Coronary artery (tissue), 2 donors: ENCODE measurements at places on chromosomes 2 and 18.
A peak's percentile ranks its signal among the peaks of the same experiment; 100 is the strongest.

DNA sequence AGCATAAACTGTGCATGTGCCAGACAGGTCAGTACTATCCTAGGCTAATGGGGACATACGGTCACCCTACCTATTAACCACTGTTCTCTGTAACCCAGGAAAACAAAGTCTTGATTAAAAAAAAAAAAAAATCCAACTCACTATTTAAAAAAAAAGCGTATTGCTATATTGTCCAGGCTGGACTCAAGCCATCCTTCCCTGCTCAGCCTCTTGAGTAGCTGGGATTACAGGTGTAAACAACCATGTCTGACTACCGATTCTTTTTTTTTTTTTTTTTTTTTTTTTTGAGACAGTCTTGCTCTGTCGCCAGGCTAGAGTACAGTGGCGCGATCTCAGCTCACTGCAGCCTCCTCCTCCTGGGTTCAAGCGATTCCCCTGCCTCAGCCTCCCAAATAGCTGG is 11.6 kb downstream of the ATAD2B start:
- no peak for DNase-seq

DNA sequence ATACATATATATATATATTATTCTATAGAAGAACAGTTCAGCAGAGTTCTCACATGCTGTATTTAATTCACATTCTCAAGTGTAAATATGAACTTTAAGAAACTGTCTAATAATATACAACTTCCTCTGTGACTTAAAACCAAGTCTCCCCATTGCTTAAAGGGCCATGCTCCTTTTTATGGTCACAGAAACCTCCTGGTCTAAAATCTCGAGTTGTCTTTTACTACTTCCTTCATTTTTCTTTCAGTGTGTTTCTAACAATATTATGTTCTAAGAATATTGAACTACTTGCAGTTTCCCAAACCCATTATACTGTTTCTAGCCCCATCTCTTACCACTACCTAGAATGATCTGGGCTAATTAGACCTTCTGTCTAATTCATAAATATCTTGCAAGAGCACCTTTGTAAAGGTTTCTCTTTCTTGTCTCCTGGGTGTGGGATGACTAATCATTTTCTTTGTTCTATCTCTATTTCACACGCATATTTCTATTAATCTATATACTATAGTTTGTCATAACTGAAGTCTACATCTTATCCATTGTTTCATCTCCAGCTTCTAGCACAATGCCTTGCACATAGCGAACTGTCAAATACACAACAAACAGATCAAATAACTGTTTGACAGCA is 48.8 kb downstream of the ERBB4 start:
- DNase-seq = no peak

- DNase-seq = no peak
These were observed 21.4 kb downstream of the ANKRD30B start for GRCh38 chr18:14769381-14769780.

DNA sequence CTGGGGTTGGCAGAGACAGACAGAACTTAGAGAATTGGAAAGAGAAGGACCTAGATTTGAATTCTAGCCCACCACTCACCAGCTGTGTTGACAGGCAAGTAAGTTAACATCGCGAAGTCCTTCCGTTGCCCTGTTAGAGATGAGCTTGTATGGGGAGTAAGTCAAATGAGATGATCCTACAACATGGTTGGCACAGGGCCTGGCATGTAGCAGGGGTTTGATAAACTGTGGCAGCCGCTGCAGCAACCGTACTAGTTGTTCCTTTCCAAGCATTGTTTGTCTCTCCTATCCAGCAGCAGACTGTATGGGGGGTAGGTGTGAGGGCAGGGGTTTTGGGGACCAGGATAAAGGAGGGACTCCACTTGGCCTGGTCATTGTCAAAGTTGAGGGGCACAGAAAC is 16.0 kb downstream of the TET3 start:
- no peak for DNase-seq

DNA sequence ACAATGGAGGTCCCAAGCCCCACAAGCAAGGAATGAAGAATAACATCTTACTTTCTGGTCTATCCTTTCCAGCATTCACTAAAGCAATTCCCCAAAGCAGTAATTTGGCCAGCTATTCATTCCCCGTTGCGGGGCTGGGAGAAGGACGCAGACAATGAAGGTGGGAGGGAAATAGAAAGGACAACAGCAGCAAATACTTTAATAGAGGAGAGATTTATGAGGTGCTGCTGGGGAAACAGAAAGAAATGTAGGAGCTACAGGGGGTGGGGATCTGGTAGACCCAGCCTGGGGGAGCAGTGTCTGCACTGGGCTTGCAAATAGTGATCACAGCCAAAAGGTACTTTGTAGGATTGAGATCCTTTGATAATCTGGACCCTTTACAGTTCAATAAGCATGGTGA is 13.9 kb upstream of the ATL2 start:
- DNase-seq = no peak

DNA sequence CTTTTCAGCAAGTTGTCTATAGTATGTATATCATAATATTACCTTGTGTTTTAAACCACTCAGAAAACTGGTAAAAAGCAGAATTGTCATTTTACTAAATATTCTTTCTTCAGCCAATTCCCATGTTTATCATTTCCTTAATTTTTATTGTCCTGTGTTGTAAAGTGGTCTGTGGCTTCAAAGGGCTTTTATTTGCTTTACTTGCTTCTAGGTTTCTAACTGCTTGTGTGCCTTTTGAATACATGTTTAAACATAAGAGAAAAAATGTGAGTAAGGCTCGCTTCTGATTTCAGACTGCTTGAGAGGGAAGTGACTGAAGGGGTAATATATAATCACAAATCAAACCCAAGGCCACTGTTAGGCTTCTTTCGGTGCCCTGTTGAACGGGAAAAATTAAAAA is 407.5 kb upstream of the NRP2 start:
- DNase-seq = no peak

- DNase-seq = no peak
These were observed 2.4 kb downstream of the FIGN start for GRCh38 chr2:163733301-163733938.

GRCh38 chr2:163737190-163737439 is 1.3 kb upstream of the FIGN start:
- DNase-seq = no peak

DNA sequence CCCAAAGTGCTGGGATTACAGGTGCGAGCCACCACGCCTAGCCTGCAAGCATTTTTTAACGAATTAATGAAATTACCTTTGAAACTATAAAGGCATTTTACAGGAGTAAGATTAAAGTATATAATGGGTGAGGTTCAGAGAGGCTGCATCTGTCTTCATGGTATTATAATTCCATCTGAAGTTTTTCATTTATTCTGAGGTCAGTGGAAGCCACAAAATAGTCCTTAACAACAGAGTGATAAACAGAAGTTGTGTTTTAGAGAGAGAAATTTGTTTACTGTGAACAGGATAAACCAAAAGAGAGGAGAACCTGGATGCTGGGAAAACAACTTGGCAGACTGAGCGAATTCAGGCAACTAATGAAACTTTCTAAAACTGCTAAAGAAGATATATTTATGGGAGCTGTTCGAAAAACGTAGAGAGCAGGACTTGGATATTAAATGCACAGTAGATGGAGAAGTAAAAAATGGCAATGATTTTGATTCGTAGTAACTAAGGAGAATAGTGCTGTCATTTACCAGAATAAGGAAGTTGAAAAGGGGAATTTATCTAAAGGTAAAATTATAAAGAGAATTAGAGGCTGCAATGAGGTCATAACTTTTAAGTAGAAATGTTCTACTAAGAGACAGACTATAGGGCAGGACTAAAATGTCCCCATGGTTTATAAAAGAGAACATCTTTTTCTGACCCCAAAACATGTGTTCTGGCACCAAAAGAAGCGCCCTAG is 37.9 kb upstream of the ITGA4 start:
- DNase-seq = no peak

GRCh38 chr18:62862466-62862865 is 147.1 kb downstream of the PHLPP1 start:
- no peak for DNase-seq

GRCh38 chr2:152098496-152099366 is at the start of gene CACNB4:
Gene CACNB4, minus strand, starts transcription at chr2:152099044.
- DNase-seq = no peak

DNA sequence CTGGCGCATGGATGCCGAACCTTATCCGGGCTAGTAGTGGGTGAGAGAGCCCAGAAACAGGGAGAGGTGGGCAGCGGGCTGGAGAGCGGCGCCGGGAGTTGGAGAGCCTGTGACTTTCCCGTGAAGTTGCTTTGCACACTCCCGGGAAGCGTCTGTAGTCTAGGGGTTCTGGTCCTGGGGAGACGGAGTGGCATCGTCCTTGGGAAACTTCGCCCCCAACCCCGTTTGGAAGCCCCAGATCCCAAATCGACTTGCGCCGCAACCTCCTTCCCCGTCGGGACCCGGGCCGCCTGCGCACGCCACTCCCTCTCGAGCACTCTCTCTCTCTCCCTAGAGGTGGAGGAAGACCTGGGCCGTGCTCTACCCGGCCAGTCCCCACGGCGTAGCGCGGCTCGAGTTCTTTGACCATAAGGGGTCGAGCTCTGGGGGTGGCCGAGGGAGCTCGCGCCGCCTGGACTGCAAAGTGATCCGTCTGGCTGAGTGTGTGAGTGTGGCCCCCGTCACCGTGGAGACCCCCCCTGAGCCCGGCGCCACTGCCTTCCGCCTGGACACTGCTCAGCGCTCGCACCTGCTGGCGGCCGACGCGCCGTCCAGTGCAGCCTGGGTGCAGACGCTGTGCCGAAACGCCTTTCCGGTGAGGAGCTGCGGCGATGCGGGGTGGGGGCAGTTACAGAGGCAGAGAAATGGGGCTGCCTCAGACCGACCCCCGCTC is 456 bp downstream of the DOK1 start:
- peak; percentile 79 for DNase-seq
